Activated T-helper 2 cell treated with anti-CD3 and anti-CD28 coated beads, Interferon-gamma antibody, Interleukin-2, Interleukin-4, amounts not matched to agents 10 μg/mL and 5 μg/mL and 100 μg/mL, durations not matched to agents 14 hours and 24 hours and 36 hours (primary cell): ENCODE measurements at places on chromosomes 12 and 14. TPM values are rescaled to one million over a fixed set of nuclear protein-coding genes. Genes with fewer than 3 reads are reported as not detected.

ARF3 gene
- 133 and 135 TPM in 2 replicates for total RNA-seq

RPL10L gene
- not detected in 2 replicates for total RNA-seq

ORAI1 gene
- total RNA-seq: 47.6 and 52.6 TPM in 2 replicates

DEPDC4 gene
- 1.7 and 1.8 TPM in 2 replicates for total RNA-seq

PLEKHA5 gene
- total RNA-seq: 3.2 TPM in 2 replicates

GRCh38 chr14:34956931-34957330 is 25.9 kb upstream of the SRP54 start:
- no peak for DNase-seq

DNA sequence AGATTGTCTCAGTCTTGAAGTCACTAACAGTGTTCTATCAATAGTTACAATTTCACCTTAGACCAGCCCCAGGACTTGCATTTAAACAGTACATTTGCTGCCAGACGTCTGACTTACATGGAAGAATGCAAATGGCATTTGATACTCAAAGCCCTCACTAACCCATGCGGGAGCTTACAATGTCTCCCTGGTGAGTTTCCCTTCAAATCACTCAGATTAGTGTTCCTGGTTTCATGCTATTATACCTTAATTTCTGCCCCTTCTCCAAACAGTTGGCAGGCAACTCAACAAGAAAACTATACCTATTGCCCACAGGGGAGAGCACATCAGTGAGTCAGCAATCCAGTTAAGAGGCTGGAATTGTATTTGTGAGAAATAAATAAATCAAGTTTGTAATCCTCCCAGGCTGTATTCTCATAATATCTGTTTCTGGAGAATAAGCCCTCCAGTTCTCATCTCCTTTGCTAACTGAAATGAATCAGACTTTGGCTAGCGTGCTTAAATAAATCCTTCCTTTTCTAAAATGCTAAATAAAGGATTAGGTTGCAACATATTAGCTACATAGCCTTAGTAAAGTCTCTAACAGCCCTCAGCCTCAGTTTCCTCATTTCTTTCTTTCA is 23.7 kb downstream of the GSTZ1 start:
- no peak for DNase-seq

- peak; percentile 68 for DNase-seq
These were observed 706 bp downstream of the CRACR2A start for GRCh38 chr12:3752096-3752709.

GRCh38 chr12:95623554-95624170 is 72.4 kb upstream of the USP44 start:
- DNase-seq: no peak

DNA sequence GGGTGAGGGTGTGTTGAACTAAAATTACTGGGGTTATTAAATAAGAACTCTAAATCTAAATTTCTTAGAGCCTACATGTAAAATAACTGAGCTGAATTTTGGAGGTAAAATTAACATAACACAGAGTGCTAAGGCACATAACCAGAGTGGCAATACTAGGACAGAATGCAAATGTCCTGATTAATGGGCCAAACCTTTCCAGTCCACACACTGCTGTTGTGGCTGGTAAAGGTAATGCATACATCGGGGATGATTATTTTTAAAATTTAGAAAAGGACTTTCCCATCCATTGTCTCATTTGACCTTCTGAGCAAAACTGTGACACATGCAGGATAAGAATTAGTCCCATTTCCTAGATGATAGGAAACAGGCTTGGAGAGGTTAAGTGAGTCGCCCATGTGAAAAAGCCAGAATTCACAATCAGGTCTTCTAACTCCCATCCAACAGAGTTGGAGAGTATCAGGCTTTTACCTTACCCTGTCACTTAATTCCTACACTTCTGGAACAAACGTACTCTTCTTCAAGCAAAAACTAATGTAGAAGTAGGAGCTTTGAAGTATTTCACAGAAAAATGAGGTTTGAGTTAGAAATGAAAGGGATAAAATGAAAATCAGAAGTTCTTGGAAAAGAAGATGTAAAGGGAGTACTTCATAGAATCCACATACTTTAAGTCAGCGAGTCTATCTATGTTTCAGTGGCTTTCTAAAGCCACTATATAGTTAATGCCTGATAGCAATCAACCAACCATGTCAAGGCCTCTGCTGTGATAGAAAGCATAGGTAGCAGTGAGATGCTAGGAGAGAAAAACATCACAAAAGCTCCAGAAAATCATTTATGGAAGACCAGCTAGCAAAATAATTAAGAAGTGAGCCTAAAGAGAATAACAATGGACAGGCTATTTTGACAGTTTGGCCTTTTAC is 334.9 kb upstream of the DIO2 start:
- no peak for DNase-seq

DNA sequence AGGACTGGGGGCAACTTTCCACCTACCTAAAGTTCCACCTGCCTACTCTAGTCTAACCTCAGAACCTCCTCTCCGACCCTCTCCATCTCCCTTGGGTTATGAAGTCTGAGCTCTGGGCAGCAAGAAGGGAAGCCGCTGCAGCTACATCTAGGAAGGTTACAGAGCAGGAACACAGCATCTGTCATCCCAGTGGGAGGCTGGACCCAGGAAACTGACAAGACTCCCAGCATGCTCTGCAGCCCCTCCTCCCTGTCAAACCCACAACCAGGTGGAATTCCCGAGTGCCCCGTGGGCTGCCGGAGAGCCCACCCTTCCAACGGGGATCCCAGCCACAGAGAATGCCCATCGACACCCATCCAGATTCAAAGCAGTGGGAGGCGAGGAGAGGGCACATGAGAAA is 2.1 kb downstream of the TESC start:
- no peak for DNase-seq

GRCh38 chr12:5739917-5740316 is 205.1 kb downstream of the ANO2 start:
- no peak for DNase-seq

- no peak for DNase-seq
These were observed 4.1 kb downstream of the NFYB start for GRCh38 chr12:104133866-104134265.

DNA sequence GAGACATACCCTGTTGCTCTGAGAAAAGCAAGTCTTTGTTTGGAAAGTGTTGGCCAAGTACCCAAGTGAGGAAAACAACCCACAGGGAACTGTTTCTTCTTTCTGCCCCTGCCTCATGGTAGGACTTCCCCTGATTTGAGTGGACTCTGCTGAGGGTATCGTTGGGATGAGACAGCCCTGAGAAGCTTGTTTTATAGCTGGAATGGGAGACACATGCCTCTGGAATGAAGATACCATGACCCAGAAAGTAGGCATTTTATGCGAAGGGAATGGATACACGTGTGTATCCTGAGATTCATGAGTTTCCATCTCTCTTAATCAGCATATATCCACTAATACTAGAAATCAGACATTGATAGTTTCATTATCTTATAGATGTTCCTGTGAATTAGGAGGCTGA is 382.3 kb downstream of the ATP23 start:
- DNase-seq: no peak

GRCh38 chr14:90239139-90239538 is 17.2 kb upstream of the PSMC1 start:
- no peak for DNase-seq

DNA sequence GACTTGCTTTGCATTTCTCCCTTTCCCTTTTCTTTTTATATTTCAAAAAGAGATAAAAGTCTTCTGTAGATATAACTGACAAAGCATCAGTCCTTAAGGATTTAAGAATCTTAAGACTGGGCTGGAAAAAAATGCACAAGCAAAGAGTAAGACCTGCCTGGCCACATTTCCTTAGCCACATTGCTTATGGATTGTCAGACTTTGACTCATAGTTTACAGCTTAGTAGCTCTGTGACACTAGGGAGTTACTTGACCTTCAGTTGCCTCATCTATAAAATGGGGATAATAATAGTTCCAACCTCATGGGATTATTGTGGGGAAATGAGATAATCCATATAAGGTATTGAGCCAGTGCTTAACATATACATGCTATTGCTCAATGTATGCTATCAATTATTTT is 66.4 kb upstream of the STK38L start:
- DNase-seq: no peak

DNA sequence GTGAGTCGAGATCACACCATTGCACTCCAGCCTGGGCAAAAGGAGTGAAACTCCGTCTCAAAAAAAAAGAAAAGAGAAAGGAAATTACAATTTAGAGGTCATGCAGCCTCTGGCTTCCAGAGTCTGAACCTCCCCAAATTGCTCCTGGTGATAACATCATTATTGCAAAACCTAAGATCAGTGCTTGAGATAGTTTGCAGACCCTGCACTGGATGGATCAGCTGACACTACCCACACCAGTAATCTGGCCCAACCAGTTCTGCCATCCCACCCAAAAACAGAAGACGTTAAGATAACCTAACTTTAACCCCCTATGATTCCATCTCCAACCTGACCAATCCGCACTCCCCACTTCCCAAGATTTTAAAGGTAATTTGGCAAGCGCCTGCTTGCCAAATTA is 353.7 kb upstream of the DIO2 start:
- no peak for DNase-seq

DNA sequence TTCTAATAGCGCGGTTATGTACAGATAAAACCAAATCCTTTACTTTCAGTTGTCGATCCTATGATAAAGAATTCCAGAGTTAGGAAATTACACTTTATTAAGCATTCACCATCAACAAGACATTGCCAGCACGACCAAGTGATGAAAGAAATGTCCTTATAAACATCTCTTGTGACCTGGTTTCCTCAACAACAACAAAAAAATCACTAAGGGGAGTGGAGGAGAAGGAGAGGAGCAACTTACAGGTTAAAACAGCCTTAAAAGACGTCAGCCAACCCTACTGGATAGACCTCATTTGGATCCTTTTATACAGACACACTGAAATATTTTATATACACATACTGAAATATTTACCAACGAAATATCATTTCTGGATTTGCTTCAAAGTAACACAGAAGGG is 22.8 kb downstream of the SART3 start:
- no peak for DNase-seq

GRCh38 chr12:32876004-32876403 is 20.6 kb downstream of the PKP2 start:
- DNase-seq: no peak

DNA sequence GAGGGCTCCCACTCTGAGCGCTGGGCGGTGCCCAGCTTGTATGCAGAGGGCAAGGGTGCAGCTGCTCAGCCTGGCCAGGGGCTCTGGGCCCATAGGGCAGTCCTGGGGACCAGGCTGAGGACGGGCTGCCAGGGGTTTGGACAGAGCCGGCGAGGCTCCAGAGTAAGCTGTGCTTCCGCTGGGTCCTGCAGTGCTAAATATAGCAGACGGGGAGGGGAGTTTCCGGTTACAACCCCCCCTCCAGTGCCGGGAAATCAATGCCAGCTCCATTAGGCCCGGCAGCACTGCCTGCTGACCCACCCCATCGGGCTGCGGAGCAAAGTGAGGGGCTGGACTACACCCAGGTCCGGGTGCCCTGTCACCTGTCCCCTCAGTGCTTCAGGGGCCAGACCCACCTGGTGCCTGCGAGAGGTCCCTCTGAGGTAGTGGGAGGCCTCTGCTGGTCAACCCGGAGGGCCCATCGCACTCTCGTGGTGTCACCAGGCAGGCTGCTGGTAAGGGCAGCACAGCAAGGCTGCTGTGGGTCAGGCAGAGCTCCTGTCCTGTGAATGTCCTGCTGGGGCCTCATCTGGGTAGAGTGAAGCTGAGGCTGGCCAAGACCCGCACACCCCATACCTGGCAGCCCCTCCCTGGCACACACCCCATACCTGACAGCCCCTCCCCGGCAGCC is 2.6 kb upstream of the JAG2 start:
- no peak for DNase-seq

- DNase-seq: no peak
These were observed 63.1 kb downstream of the ARMH4 start for GRCh38 chr14:58088961-58089360.

DNA sequence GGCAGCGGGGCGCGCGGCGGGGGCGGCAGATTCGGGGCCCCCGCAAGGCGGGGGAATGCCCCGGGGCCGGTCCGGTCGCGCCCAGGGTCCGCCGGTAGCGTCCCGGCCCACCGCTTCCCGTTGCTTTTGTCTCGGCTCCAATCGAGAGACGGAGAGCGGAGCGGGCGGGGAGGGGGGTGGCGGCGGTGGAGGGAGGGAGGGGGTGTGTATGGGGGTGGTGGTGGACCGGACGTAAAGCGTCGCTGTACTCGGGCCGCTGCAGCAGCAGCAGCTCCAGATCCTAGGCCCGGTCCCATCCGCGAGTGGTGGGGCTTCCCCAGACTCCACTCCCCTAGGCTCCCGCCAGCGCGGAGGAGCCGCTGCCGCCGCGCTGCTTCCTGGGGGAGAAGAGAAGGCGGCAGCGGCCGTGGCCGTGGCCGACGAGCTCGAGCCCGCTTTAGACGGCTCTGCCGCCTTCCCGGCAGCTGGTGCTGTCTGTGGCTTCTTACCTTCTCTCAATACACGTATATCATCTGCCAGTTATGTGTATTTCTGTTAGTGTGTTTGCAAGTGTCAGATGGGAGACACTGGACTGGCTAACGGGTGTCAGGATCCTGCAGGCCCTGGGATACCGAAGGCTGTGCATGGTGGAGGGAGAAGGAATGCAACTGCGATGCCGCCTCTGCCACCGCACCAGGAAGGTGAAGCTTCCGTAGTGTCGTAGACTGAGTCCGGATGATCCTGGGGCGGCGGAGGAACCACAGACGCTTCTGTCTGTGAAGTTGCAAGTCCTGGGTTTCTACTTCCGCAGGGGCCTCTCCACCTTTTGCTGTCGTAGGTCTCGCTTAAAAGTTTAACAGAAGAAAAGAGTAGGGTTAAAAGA is 508 bp downstream of the CNOT2 start:
- peak; percentile 49 for DNase-seq

GRCh38 chr14:23464700-23465099 is 4.8 kb upstream of the NGDN start:
- DNase-seq: no peak
